PC-9 (cell line): ENCODE measurements at places on chromosomes 16 and 17.

- H3K4me1 ChIP-seq = peaks cover 16% of the 10 kb centered on the region
- H3K4me3 ChIP-seq = no peak overlapping the region
Observed at GRCh38 chr17:63442549-63443035, 3.5 kb downstream of the CYB561 start.

GRCh38 chr17:61662741-61663140 lies 71.7 kb upstream of the NACA2 start:
- no peak overlapping the region for H3K27ac ChIP-seq
- H3K36me3 ChIP-seq = no peaks in the 10 kb centered on the region
- no peak for DNase-seq
- no peak overlapping the region for H3K4me3 ChIP-seq
- no peaks in the 10 kb centered on the region for H3K4me1 ChIP-seq

- H3K27me3 ChIP-seq = no peaks in the 10 kb centered on the region
- H3K36me3 ChIP-seq = peaks cover 42% of the 10 kb centered on the region
- no peaks in the 10 kb centered on the region for H3K4me1 ChIP-seq
- peak; percentile 75 for DNase-seq
Observed at GRCh38 chr17:18248300-18248731, 10.2 kb downstream of the FLII start.

DNA sequence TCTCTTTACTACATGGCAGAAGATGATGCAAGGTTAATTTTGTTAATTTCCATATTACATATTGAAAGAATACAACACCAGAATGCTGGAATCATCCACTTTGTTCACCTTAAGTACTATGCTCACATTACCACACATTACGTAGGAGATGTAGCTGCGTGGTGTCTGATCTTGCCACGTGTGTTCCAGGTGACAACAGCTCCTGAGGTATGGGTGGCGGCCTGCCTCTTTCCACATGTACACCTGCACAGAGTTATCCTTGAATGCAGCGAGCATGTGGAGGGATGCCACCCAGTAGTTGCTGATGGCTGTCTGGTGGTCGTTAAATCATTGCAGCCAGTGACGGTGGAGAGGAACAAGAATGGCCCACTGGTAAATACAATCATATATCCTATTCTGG lies 740.5 kb upstream of the EEF2KMT start:
- peaks cover 16% of the 10 kb centered on the region; the same call in 1 of the 2 replicates for H3K27me3 ChIP-seq
- H3K4me1 ChIP-seq = no peaks in the 10 kb centered on the region
- no peak overlapping the region for H3K27ac ChIP-seq
- no peaks in the 10 kb centered on the region for H3K36me3 ChIP-seq
- H3K4me3 ChIP-seq = no peak overlapping the region

DNA sequence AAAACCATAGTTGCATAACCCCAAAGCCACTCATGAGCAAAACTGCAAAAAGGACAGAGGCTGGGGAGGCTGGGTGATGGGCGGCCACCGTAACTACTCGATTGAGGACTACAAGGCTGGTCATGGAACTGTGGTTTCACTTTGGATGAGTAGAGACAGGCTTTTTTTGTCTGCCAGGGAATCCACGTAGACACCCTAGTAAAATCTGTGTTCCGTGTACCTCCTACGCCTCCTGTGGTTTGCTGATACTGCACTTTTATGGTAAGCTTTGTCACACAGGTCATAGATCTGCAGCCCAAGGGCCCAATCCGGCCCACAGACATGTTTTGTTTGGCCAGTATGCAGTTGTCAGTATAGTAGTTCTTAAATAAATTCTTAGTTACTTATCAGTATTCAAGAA lies 2.2 kb upstream of the TLCD3B start:
- no peak overlapping the region for H3K4me3 ChIP-seq
- peaks cover 34% of the 10 kb centered on the region for H3K27me3 ChIP-seq
- DNase-seq = no peak
- no peaks in the 10 kb centered on the region for H3K4me1 ChIP-seq

GRCh38 chr16:58862334-58863021 lies 128.4 kb upstream of the GOT2 start:
- no peaks in the 10 kb centered on the region for H3K4me1 ChIP-seq
- DNase-seq = no peak
- no peaks in the 10 kb centered on the region for H3K36me3 ChIP-seq

GRCh38 chr16:30983898-30984610 lies 953 bp upstream of the HSD3B7 start:
- H3K36me3 ChIP-seq = peaks cover 7% of the 10 kb centered on the region; the same call in 1 of the 2 replicates
- H3K4me3 ChIP-seq = no peak overlapping the region
- no peak for DNase-seq

GRCh38 chr16:83409347-83409746 lies 398.4 kb upstream of the HSBP1 start:
- no peak for DNase-seq
- no peaks in the 10 kb centered on the region for H3K36me3 ChIP-seq
- peaks cover 8% of the 10 kb centered on the region; the same call in 1 of the 2 replicates for H3K27me3 ChIP-seq

- no peak overlapping the region for H3K4me3 ChIP-seq
- H3K4me1 ChIP-seq = peaks cover 4% of the 10 kb centered on the region; the same call in 1 of the 2 replicates
- no peak for DNase-seq
- no peaks in the 10 kb centered on the region for H3K36me3 ChIP-seq
- H3K27ac ChIP-seq = no peak overlapping the region
- H3K27me3 ChIP-seq = no peaks in the 10 kb centered on the region
Observed at GRCh38 chr16:74771656-74772315, 2.8 kb downstream of the FA2H start.

- H3K27me3 ChIP-seq = no peaks in the 10 kb centered on the region
- peaks cover 64% of the 10 kb centered on the region for H3K4me1 ChIP-seq
- peak overlapping the region; percentile 61 for H3K27ac ChIP-seq
- H3K36me3 ChIP-seq = no peaks in the 10 kb centered on the region
- no peak overlapping the region for H3K4me3 ChIP-seq
Observed at GRCh38 chr17:66636111-66636510, 198.8 kb upstream of the CACNG5 start.

- H3K27me3 ChIP-seq = no peaks in the 10 kb centered on the region
- no peak for DNase-seq
- no peaks in the 10 kb centered on the region for H3K36me3 ChIP-seq
- H3K4me3 ChIP-seq = no peak overlapping the region
Observed at GRCh38 chr17:43337684-43338428, 60.9 kb upstream of the ARL4D start.

DNA sequence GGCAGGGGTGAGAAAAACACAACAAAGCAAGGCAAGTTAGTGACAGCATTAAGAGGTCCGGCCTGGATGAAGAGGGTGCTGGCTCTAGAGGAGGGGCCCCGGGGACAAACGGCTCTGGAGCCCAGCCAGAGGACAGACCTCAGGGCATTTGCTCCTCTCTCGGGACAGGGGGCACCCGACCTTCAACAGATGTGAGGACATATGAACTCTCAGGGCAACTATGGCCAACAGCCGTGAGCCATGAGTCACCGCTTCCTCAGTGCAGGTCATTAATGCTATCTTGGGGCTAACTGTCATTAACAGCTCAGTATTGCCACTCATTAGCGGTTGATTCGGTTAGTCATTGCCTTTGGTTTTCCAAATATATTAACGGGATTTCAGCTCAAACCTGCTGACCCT lies 9.7 kb upstream of the ARL5C start:
- no peak overlapping the region for H3K27ac ChIP-seq
- no peaks in the 10 kb centered on the region for H3K27me3 ChIP-seq
- DNase-seq = no peak
- H3K4me1 ChIP-seq = peaks cover 8% of the 10 kb centered on the region
- H3K36me3 ChIP-seq = no peaks in the 10 kb centered on the region
- no peak overlapping the region for H3K4me3 ChIP-seq

- H3K4me1 ChIP-seq = peaks cover 8% of the 10 kb centered on the region
- H3K36me3 ChIP-seq = no peaks in the 10 kb centered on the region
- H3K27ac ChIP-seq = 0 out of 2 replicates have a peak overlapping the region, but pooled peaks have one; percentile 17
- H3K4me3 ChIP-seq = no peak overlapping the region
- H3K27me3 ChIP-seq = no peaks in the 10 kb centered on the region
Observed at GRCh38 chr17:39178536-39178935, 12.6 kb upstream of the ARL5C start.

DNA sequence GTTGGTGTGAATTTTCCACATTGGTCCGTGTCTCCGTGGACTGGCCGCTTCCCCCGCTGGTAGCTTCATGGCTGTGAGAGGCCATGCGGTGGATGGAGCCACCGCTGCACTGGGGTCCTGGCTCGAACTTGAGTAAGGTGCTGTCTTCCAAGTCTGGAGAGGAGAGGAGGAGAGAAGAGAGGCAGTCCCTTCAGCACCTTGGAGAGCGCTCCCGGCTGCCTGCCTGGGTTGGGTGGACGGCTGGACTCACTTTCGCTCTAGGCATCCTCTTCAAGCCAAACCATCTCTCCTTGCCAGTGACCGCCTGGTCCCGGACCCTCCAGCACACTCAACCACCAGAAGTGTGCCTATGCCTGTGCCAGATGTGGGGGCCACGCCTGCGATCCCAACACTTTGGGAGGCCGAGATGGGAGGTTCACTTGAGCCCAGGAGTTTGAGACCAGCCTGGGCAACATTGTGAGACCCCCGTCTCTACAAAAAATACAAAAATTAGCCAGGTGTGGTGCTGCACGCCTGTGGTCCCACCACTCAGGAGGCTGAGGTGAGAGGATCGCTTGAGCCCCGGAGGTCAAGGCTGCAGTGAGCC lies 6.2 kb downstream of the JPH3 start:
- H3K27me3 ChIP-seq = peaks cover 94% of the 10 kb centered on the region
- peak; percentile 60 for DNase-seq
- H3K4me3 ChIP-seq = no peak overlapping the region

- DNase-seq = no peak
- H3K27ac ChIP-seq = no peak overlapping the region
- peak overlapping the region; percentile 99 for H3K4me3 ChIP-seq
- H3K36me3 ChIP-seq = no peaks in the 10 kb centered on the region
- H3K4me1 ChIP-seq = peaks cover 85% of the 10 kb centered on the region
- no peaks in the 10 kb centered on the region for H3K27me3 ChIP-seq
Observed at GRCh38 chr17:40318830-40319391, 9.9 kb downstream of the RARA start.

DNA sequence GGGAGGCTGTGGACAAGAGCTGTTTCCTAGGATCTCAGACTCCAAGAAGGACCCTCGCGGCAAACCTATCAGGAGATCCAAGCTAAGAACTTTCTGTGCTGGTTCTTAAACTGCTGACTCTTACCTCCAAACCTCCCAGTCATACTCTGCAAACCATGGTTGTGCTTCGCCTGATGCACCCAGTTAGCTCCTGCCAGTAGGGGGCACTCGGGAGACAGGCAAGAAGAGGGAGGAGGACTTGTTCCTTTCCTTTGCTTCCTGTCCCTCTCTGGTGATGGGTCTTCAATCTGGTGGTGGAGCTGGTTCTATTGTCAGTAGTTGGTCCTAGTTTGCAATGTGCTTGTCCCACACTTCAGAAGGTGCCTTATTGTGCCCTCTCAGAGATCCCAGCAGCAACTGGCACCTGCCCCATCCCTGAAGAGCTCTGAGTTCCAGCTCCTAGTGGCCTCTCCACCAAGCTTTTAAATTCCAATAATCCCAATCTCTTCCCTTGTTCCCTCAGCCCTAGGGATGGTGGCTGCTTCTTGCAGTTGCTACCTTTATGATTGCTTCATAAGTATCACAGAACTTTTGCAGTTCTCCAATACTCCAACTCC lies 113.5 kb upstream of the RPL38 start:
- no peak overlapping the region for H3K27ac ChIP-seq
- peak; percentile 43 for DNase-seq
- no peaks in the 10 kb centered on the region for H3K4me1 ChIP-seq
- H3K4me3 ChIP-seq = no peak overlapping the region

DNA sequence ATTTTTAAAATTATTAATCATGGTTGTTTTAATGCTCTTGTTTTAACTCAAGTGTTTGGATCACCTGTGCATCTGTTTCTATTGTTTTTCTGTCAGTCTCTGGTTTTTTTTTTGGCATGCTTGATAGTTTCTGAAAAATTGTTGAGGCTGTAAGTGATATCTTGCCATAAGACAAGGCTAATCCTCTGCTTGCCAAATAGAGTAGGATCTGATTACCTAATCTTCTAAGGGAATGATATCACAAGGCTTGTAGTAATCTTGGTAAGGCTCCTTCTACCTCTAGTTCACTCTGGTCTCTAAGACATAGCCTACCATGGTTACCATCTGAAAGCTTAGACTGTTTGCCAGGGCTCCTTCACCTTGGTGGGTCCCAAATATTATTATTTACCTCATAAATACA lies 81.0 kb downstream of the ATF7IP2 start:
- H3K4me1 ChIP-seq = no peaks in the 10 kb centered on the region
- H3K27ac ChIP-seq = no peak overlapping the region
- no peak overlapping the region for H3K4me3 ChIP-seq
- H3K36me3 ChIP-seq = no peaks in the 10 kb centered on the region
- no peak for DNase-seq

GRCh38 chr16:58046936-58047335 lies 21.4 kb downstream of the MMP15 start:
- H3K4me3 ChIP-seq = no peak overlapping the region
- no peaks in the 10 kb centered on the region for H3K36me3 ChIP-seq
- H3K27ac ChIP-seq = no peak overlapping the region
- no peak for DNase-seq
- no peaks in the 10 kb centered on the region for H3K4me1 ChIP-seq
- H3K27me3 ChIP-seq = no peaks in the 10 kb centered on the region

GRCh38 chr17:9225305-9226101 lies 204.2 kb downstream of the NTN1 start:
- H3K27me3 ChIP-seq = no peaks in the 10 kb centered on the region
- no peak overlapping the region for H3K4me3 ChIP-seq
- no peak for DNase-seq
- no peaks in the 10 kb centered on the region for H3K36me3 ChIP-seq
- no peaks in the 10 kb centered on the region for H3K4me1 ChIP-seq

GRCh38 chr16:69497876-69498596 lies 67.7 kb upstream of the NFAT5 start:
- no peak for DNase-seq
- H3K36me3 ChIP-seq = no peaks in the 10 kb centered on the region
- H3K4me3 ChIP-seq = no peak overlapping the region
- no peaks in the 10 kb centered on the region for H3K27me3 ChIP-seq
- H3K4me1 ChIP-seq = no peaks in the 10 kb centered on the region

DNA sequence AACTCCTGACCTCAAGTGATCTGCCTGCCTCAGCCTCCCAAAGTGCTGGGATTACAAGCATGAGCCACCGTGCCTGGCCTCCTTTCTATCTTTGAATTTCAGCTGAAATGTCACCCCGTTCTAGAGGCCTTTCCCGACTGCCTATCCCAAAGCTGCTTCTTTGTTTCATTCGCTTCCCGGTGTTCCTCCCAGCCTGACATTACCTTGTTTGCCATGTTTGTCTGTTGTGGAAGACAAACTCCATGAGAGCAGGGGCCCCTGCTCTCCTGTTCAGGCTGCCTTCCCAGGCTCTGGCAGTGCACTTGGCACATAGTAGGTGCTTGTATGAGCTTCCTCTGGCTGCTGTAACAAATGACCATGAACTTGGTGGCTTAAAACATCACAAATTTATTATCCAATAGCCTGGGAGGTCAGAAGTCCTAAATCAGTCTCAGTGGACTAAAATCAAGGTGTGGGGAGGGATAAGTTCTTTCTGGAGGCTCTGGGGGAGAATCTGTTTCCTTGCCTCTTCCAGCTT lies 2.6 kb upstream of the CCL22 start:
- H3K27ac ChIP-seq = no peak overlapping the region
- H3K36me3 ChIP-seq = no peaks in the 10 kb centered on the region
- no peak overlapping the region for H3K4me3 ChIP-seq
- no peak for DNase-seq
- peaks cover 9% of the 10 kb centered on the region for H3K4me1 ChIP-seq
- no peaks in the 10 kb centered on the region for H3K27me3 ChIP-seq

- no peak overlapping the region for H3K4me3 ChIP-seq
- no peak overlapping the region for H3K27ac ChIP-seq
- no peaks in the 10 kb centered on the region for H3K36me3 ChIP-seq
- no peak for DNase-seq
- H3K4me1 ChIP-seq = no peaks in the 10 kb centered on the region
Observed at GRCh38 chr16:80317599-80318037, 223.2 kb upstream of the DYNLRB2 start.
